Heart left ventricle (tissue), 16 donors: ENCODE measurements at places on chromosomes 3 and 15.

- DNase-seq, result no peak
Measured at GRCh38 chr3:43612419-43612818, 9.4 kb downstream of the ANO10 start.

GRCh38 chr3:152457500-152458375, 189.0 kb downstream of the MBNL1 start:
- DNase-seq, result no peak

DNA sequence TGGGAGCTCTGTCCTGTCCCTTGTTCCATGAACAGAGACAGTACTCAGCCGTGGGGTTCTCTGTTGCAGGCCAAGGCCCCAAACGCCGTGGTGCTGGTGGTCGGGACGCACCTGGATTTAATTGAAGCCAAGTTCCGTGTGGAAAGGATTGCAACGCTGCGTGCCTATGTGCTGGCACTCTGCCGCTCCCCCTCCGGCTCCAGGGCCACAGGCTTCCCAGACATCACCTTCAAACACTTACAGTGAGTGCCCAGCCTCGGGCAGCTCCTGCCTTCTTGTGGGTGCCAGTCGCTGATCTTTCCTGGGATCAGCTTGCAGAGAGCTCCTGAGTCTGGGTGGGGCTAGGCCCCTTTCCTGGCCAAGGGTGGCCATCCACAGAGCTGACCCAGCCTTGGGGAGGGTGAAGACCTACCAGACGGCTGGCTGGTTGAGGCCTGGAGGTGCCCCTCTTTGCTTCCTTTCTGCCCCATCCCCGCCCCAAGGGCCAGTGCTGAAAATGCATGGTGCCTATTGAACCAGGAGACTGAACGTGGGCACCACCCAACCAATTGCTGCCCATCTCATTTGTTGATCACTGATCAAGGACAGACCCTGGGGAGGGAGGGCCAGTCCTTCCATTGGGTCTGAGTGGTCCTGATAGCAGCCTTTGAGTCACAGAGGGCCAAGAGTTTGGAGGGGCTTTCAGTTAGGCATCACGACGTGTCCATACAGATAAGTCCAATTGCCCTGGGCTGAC, 106.9 kb downstream of the LRRK1 start:
- no peak for DNase-seq

- no peak for DNase-seq
Measured at GRCh38 chr3:55860049-55860721, 373.1 kb upstream of the WNT5A start.

- DNase-seq, result peak; percentile 49
Measured at GRCh38 chr15:91887321-91887720, 33.8 kb downstream of the SLCO3A1 start.

- no peak for DNase-seq
Measured at GRCh38 chr15:49185473-49185872, 15.4 kb downstream of the GALK2 start.

GRCh38 chr3:129688271-129688895, 81.9 kb upstream of the PLXND1 start:
- peak; percentile 75 for DNase-seq

DNA sequence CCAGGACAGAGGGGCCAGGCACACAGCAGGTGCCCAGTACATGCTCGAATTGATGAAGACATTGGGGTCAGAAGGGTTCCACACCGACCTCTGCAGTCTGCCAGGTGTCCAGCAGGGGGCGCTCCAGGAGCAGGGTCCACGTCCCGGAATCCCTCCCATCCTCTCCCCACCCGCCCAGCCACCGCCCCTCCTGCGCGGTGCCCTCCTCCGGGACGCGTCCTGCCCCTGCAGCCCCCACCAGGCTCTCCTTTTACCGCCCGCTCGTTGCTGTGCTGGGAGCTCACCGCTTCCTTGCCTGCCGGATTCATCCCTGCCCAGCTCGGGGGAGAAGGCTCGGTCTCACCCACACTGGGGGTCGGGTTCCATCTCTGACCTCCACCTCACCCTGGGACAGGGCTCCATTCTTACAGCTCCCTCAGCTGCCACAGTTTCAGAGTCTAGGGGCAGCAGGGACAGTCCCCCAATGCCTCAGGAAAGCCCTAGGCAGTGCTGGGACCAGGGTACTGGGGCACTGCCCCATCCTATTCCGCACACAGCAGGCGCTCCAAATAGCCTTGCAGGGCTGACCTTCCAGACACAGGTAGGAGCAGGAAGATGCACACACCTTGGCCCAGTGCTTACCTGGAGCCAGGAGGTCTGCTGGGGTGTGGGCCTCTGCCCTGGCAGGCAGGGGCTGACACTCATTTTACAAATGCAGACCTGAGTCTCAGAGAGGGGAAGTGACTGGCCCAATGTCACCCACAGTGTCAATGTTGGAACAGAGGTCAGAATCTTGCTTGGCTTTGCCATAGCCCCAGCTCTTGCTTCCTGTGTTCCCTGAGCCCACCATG, 31.0 kb downstream of the GRIP2 start:
- DNase-seq, result peak; percentile 72

GRCh38 chr15:38085931-38086568, 151.6 kb downstream of the TMCO5A start:
- no peak for DNase-seq

DNA sequence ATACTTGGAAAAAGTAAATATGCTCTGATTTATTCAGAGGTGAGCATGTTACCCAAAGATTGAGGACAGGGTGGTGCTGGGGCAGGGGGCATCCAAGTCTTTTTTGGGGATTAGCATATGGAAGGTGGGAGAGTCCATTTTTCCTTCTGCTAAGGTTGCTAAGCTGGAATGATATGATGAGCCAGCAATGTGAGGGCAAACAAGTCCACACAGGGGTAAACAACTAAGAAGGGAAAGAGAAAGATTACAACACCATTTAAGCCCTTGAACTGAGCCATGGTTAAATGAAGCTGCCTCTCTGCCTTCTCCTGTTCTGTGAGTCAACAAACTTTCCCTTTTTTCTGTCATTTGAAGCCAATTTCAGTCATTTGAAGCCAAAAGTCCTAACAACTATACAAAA, 89.0 kb downstream of the RPL22L1 start:
- no peak for DNase-seq

DNA sequence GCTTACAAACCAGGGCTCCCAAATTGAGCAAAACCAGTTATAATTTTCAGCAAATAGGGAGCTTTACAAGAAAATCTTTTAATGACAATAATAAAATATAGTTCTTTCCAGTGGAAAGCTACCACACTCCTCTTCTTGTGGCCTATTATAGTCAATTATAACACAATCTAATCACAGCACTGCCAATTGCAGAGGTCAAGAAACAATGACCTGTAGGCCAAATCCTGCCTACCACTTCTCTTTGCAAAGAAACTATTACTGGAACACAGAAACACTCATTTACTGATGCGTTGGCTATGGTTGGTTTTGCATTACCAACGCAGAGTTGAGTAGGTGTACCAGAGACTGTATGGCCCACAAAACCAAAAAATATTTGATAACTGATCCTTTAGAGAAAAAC, 110.5 kb downstream of the WDR72 start:
- no peak for DNase-seq

DNA sequence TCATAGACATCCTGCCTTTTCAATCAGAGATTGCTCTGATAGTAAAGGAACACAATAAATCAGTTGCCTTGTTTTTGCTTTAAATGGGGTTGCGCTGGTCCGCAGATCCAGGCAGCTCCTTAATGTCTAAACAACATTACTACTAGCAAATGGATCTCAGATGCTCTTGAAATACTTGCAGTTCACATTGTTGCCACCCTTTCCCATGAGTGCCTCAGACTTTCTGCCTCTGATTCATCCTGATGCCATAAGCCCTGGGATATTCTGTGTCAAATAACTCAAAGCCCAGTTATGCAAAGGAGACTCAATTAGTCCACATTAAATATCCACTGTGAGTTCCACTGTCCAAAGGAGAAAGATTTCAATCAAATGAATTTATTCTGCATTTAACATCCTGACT, 196.7 kb downstream of the PLCH1 start:
- DNase-seq, result no peak

GRCh38 chr3:104428337-104428925, 938.3 kb upstream of the ALCAM start:
- DNase-seq, result no peak

DNA sequence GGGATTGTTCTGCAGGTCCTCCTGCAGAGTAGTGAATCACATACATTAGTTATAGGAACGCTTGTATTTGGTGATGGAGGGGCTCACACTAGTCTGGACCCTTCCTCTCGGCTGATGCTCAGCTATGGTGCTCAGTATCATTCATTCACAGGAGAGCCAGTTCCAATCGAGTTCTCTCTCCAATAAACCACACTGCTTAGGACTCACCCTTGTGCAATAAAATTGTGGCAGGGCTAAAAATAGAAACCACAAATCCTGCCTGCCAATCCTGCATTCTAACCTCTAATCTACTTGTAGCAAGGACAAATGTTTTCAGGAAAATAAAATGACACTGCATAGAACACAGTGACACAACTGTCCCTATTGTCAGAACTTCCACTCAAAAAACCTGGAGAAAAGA, 138.4 kb upstream of the TBL1XR1 start:
- DNase-seq, result no peak

DNA sequence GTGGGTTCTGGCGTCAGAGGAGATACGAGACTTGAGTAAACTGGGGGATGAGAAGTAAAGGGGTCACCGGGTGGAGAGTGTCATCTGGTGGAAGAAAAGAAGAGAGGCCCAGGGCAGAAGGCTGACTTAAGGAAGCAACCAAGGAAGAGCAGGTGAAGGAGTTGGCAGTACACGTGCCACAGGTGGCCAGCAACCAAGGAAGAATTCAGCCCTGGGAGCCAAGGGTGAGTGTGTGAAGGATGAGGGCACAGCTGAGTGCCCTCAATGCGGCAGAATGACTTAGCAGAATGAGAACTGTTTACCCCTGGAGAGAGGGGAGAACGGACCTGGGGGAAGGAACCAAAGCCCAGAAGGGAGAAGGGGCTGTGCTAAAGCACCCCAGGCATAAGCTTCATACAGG, 71.3 kb downstream of the WHAMM start:
- no peak for DNase-seq

DNA sequence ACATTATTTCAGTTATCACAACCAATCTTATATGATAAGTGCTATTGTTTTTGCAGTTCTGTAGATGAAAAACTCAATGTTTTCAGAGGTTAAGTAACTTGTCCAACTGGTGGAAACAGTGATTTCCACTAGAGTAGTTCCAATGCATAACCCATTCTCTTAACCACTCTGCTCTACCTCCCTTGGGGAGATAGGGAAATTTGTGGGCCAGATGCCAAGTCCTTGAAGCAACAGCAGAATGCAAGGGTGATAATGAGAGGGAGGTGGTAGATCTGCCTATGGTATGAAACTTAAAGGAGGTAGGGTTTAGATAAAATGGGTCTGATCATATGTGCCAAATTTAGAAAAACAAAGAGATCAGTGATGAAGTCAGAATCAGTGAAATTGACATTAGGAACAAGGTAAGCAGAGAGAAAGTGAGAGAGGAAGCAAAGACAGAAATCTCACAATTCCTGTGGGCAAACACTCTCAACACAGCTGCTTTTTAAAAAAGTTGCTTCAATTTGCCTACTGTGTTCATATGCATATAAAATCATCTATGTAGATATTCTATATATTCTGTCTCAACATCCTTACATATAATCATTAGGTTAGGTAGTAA, 50.5 kb upstream of the UBP1 start:
- no peak for DNase-seq

DNA sequence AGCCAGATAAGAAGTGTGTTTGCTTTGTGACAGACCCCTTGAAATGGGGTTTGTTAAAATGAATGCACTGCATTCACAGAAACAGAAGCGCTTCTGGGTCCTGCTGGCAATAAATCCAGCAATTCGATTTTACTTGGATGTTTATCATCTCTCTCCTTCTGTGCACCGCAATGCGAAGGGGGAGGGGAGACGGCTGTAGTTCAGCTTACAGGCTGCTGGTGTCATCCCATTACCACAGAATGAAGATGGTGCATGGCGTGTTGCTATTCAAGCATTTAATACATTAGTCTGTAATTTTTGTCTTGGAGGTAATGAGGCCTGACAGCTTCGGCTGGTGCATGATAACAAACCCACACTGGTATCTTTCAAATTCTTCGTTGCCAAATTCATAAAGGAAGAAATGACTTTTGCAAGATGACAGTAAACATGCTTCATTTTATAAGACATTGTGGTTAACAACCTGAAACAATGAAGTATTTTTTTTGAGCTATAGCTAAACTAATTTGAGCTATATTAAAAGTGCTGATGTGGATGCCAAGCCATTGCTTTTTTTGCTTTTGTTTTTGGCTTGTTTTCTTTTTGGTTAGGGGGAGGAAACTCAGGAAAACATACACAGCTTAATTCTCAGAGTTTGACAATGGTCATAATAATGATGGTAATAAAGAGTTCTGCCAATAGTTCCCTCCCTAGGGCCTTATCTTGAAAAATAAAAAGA, 418.3 kb downstream of the OTOL1 start:
- DNase-seq, result peak; percentile 31

DNA sequence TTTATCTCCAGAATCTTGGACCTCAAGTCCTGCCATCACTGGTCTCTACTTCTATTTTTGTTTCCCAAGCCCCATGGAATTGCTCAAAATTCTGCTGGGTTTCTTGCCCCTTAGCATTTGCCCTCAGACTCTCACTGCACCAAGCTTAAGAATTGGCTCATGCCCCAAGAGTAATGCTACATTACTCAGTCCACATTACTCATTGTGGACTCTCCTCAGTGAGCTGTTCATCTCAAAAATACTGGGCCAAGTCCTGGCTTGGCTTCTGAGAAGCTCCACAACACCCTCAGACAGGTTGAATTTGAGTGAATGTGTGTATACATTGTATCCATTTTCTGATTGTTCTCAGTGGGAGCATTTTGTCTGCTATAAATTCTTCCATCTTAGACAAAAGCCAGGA, 364.4 kb upstream of the ARHGEF26 start:
- DNase-seq, result no peak

DNA sequence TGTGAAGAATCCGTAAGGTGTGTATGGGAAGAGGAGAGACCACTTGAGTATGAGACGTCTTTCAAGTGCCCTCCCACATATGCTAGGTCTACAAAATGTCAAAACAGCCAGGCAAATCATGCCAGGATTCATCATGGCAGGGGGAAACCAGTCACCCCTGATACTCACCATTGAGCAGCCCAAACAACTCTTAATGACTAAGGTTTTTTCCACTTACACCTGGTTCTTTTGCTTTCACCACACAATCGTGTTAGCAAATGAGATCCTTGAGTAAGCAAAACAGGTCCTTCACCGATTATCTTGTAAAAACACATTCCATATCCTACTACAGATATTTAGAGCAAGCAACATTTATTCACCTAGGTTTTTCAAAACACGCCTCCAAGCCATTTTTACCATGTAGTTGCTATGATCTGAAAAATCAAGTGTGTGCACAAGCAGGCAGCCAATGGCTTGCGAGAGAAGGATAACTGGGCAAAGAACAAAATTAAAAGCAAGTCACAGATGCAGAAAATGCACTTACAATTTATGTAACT, 177.5 kb upstream of the LPP start:
- DNase-seq, result no peak

DNA sequence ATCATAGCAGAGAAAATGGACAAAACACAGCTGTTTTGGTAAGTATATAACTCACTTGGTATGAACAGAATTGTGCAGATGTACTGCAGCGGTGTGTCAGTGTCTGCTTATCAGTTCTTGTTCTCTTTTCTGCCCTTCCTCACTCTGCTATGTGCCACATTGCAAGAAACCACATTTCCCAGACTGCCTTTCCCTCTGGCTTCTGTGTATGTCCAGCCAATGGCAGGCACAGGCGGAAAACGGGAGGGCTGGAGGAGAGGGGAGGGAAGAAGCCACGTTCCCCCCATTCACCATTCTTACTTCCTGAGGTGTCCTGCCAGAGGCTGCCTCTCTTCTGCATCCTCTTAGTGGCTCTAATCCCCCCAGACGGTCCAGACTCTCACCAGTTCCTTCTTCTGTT, 15.4 kb downstream of the HHLA2 start:
- no peak for DNase-seq

GRCh38 chr3:55202326-55202725, 274.5 kb upstream of the LRTM1 start:
- no peak for DNase-seq
